Stimulated activated CD4-positive, alpha-beta T cell treated with anti-CD3 and anti-CD28 coated beads, Interleukin-4, amount 100 ng/mL, for 48 hours (primary cell): ENCODE measurements at places on chromosomes 2 and 18.

GRCh38 chr2:156476021-156476849 lies 40.1 kb downstream of the GPD2 start:
- no peak for DNase-seq

- no peak for DNase-seq
These were observed 209.3 kb downstream of the EIPR1 start for GRCh38 chr2:3168230-3168891.

GRCh38 chr2:216023055-216023648 lies 9.8 kb upstream of the MREG start:
- peak; percentile 37 for DNase-seq

DNA sequence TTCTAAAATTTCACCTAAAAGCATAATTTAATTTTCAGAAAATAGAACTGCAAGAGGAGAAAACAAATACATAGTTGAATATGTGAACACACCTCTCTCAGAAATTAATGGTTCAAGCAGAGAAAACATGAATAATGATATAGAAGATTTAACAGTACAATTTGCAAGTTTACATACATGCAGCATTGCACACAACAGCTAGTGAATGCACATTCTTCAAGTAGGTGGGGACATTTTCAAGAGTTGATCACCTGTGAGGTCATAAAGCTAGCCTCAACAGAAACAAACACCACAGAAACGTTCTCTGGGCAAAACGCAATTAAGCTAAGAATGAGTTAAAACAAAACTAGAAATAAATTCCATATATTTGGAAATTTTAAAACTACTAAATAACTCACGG lies 38.1 kb downstream of the TMEM200C start:
- no peak for DNase-seq

GRCh38 chr18:2847317-2848246 lies 776 bp downstream of the EMILIN2 start:
- peak; percentile 18 for DNase-seq
